Aorta (tissue), 5 donors: ENCODE measurements at places on chromosomes 13 and 19. TPM values are rescaled to one million over a fixed set of nuclear protein-coding genes. Genes with fewer than 3 reads are reported as not detected.

The IFNL1 gene
- total RNA-seq = not detected

The TEX26 gene
- not detected for total RNA-seq

The ETV2 gene
- 1.2 TPM for total RNA-seq

The SWSAP1 gene
- total RNA-seq = 1.5 TPM

The SLC15A1 gene
- 0.10 TPM for total RNA-seq

The DACT3 gene
- 84.1 TPM for total RNA-seq

The SSC5D gene
- 8.6 TPM for total RNA-seq

The CYP4F2 gene
- not detected for total RNA-seq
